ENCODE measurements at places on chromosomes 3 and 15. TPM values are rescaled to one million over a fixed set of nuclear protein-coding genes. Genes with fewer than 3 reads are reported as not detected.

Gene ACKR4
- 41.2 TPM for total RNA-seq

Gene SLC2A2
- not detected for total RNA-seq

Gene DPPA4
- 1.5 TPM for total RNA-seq

Gene LINGO1
- total RNA-seq = 4.6 TPM

Gene NANOGP8
- 0.89 TPM for total RNA-seq

Gene IL17RB
- total RNA-seq = 1.4 TPM

Gene FOXL2NB
- 0.39 TPM for total RNA-seq

Gene CPNE9
- 0.39 TPM for total RNA-seq

Gene MEIS2
- 25.5 TPM for total RNA-seq

Gene AADAC
- 13.7 TPM for total RNA-seq

Gene INSYN1
- total RNA-seq = 7.7 TPM

Gene IL17RD
- total RNA-seq = 18.3 TPM

Gene VGLL3
- total RNA-seq = 53.1 TPM

Gene NDN
- total RNA-seq = 61.5 TPM

Gene TXNRD3
- 13.6 TPM for total RNA-seq

Gene LMAN1L
- 0.20 TPM for total RNA-seq

Gene ZMYND10
- total RNA-seq = 0.89 TPM

Gene ACTRT3
- total RNA-seq = 1.7 TPM

Gene LSAMP
- 7.9 TPM for total RNA-seq

Gene TMEM212
- total RNA-seq = not detected

Gene LRRC31
- not detected for total RNA-seq

Gene UPK1B
- total RNA-seq = 0.59 TPM

All from skin of body (tissue), 3 donors.